ENCODE measurements at places on chromosomes 6 and 20.
A peak's percentile ranks its signal among the peaks of the same experiment; 100 is the strongest.

DNA sequence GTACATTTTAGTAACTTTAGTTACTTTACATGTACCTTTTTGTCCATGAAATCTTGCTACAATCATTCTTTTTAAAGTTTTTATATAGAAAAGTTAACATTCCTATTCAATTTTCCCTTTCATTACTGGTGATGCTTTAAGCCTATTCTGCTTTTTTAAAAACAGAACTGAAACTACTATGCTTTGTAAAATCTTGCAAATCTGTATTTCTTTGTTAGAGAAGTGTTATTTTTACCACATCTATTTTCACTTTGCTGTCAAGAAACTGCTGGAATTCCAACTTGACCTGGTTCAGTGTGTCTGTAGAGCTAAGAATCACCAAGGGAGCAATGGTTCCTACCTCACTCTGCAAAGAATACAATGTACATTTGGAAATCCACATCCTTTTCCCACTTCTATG is 21.8 kb upstream of the SAMD5 start:
- H3K4me1 ChIP-seq, result peaks cover 2% of the 10 kb centered on the region
- DNase-seq, result no peak
- H3K36me3 ChIP-seq, result no peaks in the 10 kb centered on the region
- H3K4me3 ChIP-seq, result no peak overlapping the region
- H3K27ac ChIP-seq, result no peak overlapping the region

DNA sequence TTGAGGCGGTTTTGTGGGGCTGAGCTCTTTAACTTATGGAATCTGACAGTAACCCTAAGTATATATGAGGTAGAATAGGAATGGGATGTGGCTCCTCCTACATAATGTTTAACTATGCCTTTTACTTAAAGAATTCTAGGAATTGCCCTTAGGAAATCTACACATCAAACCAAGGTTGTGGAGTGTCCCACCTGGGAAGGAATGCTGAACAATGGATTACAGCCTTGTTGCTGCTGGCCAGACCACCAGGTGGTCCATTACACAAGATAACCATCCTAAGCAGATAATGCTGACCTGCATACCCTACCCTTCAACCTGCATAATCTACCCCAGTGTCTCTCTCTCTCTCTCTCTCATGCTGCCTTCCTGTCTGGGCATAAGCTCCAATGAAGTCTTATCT is 35.0 kb upstream of the SLC22A16 start:
- DNase-seq, result no peak
- H3K27ac ChIP-seq, result no peak overlapping the region
- H3K36me3 ChIP-seq, result no peaks in the 10 kb centered on the region

DNA sequence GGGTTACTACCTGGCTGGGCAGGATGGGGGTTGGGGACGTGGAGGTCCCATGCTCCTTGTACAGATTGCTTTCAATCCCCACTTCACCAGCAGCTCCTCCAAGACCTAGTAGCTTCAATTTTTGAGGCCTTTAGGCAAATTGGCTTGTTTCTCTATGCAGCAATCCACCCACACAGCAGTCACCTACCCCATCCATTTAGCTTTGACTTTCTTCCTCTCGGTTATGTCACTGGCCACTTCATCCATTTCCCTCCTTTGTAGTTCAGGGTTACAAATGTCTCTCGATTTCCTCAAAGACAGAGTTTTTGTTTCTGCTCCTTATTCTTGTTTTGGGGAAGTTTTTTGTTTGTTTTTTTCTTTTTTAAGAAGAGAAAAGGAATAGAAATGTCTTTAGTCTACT is 33.4 kb upstream of the RSPO4 start:
- H3K36me3 ChIP-seq, result no peaks in the 10 kb centered on the region
- no peak for DNase-seq

GRCh38 chr20:8722277-8722928 is 346.5 kb upstream of the PLCB4 start:
- H3K27ac ChIP-seq, result no peak overlapping the region
- no peaks in the 10 kb centered on the region for H3K36me3 ChIP-seq
- H3K27me3 ChIP-seq, result peaks cover 2% of the 10 kb centered on the region
- no peaks in the 10 kb centered on the region for H3K4me1 ChIP-seq
- peak; percentile 17 for DNase-seq

DNA sequence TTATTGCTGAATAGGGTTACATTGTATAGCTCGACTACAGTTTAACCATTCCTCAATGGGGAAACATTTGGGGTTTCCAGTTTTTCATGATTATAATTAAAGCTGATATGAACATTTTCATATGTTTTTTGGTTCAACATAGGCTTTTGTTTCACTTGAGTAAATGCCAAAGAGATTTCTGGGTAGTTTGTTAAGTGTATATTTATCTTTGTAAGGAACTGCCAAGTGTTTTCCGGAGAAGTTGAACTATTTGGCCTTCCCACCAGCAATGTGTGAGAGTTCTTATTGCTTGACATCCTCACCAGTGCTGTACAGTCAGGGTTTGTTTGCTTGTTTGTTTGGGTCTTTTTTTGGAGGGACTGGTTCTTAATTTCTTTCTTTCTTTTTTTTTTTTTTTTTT is 83.7 kb upstream of the RALY start:
- H3K27ac ChIP-seq, result no peak overlapping the region
- H3K4me3 ChIP-seq, result no peak overlapping the region
- H3K36me3 ChIP-seq, result no peaks in the 10 kb centered on the region
- no peak for DNase-seq

DNA sequence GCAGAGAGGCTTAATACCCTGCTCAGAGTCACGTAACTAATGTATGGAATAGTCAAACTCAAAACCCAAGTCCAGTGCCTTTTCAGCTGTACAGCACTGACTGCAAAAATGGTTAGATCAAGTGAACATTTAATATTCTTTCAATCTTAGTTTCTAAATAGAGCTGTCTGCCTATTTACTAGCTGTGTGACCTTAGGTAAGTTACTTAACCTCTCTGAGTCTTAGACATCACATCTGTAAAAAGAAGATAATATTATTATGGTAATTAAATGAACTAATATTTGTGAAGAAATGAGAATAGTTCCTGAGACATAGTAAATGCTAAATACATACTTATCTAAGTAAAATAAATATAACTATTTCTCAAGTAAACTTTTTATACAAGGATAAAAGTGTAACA is 235.5 kb downstream of the SAMD5 start:
- H3K4me3 ChIP-seq, result no peak overlapping the region
- H3K27me3 ChIP-seq, result no peaks in the 10 kb centered on the region
- H3K36me3 ChIP-seq, result no peaks in the 10 kb centered on the region
- H3K4me1 ChIP-seq, result no peaks in the 10 kb centered on the region
- DNase-seq, result no peak
- no peak overlapping the region for H3K27ac ChIP-seq

DNA sequence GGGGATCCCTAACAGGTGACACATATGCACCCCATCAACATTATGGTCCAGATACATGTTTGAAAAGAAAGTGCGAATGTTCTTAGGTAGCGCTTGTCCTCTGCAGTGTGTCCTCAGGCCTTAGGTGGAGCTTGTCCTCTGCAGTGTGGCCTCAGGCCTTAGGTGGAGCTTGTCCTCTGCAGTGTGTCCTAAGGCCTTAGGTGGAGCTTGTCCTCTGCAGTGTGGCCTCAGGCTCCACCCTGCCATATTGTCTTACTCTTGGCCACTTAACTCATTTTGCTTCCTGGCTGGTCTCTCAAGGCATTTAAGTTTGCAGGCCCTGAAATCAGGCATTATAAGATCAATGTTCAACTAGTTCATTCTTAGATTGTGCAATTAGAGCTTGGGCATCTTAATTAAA is 74.7 kb upstream of the SCP2D1 start:
- H3K4me1 ChIP-seq, result peaks cover 11% of the 10 kb centered on the region
- DNase-seq, result no peak
- H3K27me3 ChIP-seq, result no peaks in the 10 kb centered on the region
- H3K36me3 ChIP-seq, result peaks cover 9% of the 10 kb centered on the region
- H3K27ac ChIP-seq, result no peak overlapping the region

GRCh38 chr6:126094411-126094810 is 108.1 kb downstream of the TRMT11 start:
- H3K36me3 ChIP-seq, result peaks cover 3% of the 10 kb centered on the region
- no peak overlapping the region for H3K27ac ChIP-seq
- H3K4me1 ChIP-seq, result no peaks in the 10 kb centered on the region

DNA sequence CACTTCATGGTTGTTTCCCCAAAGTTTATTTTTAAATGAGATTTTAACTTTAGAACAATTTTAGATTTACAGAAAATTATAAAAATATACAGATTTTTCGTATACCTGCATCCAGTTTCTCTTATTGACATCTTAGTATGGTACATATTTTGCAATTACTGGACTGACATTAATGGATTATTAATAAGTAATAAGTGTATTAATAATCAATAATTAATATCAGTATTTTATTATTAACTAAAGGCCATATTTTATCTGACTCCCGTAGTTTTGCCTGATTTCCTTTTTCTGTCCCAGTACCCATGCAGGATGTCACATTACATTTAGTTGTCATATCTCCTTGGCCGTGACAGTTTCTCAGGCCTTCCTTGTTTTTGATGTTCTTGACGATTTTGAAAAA is 307.0 kb downstream of the C6orf118 start:
- H3K27ac ChIP-seq, result no peak overlapping the region
- DNase-seq, result no peak
- H3K4me3 ChIP-seq, result no peak overlapping the region
- no peaks in the 10 kb centered on the region for H3K27me3 ChIP-seq

DNA sequence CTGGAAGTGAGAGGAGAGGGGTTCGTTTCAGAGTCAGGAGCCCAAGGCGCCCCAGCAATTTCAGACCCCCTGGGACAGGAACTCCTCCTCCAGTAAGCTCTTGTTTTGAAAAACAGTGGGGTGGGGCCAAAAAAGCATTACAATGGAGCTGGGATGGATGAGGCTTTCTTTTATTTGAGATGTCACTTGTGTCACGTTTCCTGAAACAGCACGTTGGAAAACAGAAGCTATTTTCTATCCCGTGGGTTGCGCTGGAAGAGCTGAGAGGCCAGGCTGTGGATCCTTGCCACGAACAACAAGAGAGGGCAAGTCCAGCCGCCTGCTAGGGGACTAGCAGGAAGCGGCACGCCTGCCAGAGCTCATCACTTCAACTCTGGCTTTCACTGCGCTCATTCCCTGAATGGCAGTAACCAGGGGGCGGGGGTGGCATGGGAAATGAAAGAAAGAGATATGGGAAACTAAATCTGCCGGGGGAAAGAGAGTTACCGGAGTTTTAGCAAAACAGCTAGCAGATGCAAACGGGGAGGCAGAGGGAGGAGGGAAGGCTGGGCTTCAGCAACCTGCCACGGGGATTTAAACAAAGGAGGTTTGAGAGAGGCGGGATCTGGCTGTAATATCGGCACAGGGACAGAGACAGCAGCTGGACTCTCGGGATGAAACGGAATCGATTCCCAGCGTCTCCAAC is 34.6 kb downstream of the GCNT2 start:
- peaks cover 21% of the 10 kb centered on the region for H3K4me1 ChIP-seq
- H3K4me3 ChIP-seq, result no peak overlapping the region
- peaks cover 27% of the 10 kb centered on the region for H3K36me3 ChIP-seq
- DNase-seq, result no peak
- H3K27ac ChIP-seq, result no peak overlapping the region

DNA sequence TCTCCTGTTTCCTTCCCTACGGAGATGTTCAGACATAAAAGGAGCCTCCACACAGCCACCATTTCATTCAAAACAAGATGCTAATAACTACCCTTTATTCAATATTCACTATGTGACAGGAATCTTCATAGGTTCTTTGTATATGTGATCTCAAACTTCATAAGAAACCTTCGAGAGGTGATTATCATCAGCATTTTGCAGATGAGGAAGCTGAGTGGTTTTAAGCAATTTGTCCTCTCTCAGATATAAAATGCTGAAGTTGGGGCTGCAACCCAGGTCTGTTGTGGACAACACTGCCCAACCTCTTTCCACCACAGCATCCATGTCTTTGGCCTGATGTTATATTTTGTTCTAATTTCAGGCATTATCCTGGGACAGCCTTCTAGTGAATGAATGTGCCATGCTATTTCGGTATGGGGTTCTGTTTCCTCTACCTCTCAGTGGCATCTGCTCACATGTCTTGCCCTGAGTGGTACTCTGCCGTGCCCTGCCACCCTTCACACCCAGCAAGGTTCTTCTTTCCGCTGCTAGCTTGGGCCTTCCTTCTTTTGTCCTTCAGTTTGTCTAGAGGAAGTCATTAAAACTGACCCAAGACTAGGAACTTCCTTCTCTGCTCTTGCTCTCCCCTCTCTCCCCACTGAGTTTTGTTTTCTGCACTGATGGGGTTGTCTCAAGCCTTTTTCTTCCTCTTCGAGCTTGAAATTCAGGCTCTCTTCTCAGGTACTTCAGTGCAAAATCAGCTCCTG is 300.9 kb upstream of the PRDM1 start:
- no peak overlapping the region for H3K4me3 ChIP-seq
- no peaks in the 10 kb centered on the region for H3K36me3 ChIP-seq
- H3K4me1 ChIP-seq, result peaks cover 10% of the 10 kb centered on the region
- H3K27me3 ChIP-seq, result peaks cover 4% of the 10 kb centered on the region
- DNase-seq, result no peak

DNA sequence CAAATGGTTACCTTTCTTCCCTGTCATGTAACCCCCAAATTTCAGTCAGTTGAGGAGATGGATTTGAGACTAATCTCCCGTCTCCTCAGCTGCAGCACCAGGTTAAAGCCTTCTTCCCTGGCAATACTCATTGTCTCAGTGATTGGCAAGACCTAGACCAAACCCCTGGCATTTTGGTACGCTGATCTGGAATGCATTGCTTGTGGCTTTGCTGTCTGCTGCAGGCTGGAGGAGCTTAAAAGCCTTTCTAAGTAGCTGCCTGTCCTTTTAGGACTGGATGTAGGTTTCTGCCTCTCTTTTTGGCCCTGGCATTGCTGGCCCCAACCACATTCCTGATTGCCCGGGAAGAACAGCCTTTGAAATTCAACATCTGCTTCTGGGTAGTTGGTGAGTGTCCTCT is 729.6 kb upstream of the GJE1 start:
- peaks cover 3% of the 10 kb centered on the region for H3K27me3 ChIP-seq
- H3K27ac ChIP-seq, result no peak overlapping the region
- DNase-seq, result no peak
- H3K4me1 ChIP-seq, result peaks cover 8% of the 10 kb centered on the region

DNA sequence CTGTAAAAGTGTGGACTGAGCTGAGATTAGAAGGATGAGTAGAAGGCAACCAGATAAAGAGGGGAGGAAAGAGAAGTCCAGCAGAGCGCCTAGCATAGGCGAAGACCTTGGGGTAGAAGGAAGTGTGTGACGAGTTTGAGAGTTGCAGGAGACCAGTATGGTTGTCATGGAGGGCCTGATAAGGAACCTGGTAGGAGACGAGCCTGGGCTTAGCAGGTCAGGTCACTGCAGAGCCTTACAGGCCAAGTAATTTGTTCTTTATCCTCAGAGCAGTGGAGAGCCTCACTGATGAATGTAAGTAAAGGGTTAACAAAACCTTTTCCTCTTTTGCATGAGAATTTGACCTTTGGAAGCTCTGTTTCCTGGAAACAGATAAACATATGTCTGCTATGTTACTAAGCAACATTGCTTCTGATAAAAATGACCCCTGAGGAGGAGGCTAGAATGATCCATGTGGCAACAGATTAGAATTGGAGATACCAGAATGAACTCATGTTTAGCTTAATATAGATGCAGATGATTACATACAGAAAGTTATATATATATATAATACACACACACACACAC is 2.9 kb upstream of the TMEM74B start:
- H3K4me3 ChIP-seq, result no peak overlapping the region
- peaks cover 21% of the 10 kb centered on the region for H3K27me3 ChIP-seq
- peaks cover 9% of the 10 kb centered on the region for H3K4me1 ChIP-seq
